ENCODE measurements at places on chromosomes 11 and 22.

- DNase-seq: no peak
Observed at GRCh38 chr11:70242885-70243284, 27.6 kb upstream of the PPFIA1 start.

DNA sequence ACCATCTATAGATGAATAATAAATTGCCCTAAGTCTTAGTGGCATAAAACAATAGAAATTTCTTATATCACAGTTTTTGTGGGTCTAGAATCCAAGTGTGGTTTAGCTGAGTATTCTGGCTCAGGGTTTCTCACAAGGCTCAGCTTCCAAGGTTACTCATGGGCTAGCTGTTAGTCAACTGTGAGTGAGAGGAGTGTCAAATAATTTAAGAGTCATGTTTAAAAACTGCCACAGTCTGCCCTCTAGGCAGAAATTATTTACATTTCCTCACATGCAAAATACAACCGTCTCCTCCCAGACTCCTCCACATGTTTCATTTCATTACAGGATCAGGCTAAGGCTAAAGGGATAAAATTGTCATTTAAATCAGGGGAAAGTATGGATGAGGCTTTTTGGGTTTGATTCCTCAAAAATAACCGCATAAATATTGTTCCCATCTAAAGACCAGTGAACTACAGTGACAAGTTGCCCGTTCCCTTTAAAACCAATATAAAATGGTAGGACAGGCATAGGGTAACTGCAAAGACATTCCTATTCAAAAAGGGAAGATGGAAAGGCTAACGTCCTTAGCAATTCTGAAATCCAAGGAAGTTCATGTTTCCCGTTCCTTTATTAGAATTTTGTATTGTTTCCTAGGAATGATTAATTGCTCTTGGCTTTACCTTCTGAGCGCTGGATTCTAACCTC lies 324.3 kb downstream of the DYNC2H1 start:
- DNase-seq: no peak

- DNase-seq: no peak
Observed at GRCh38 chr22:28815111-28815510, 14.7 kb upstream of the XBP1 start.

DNA sequence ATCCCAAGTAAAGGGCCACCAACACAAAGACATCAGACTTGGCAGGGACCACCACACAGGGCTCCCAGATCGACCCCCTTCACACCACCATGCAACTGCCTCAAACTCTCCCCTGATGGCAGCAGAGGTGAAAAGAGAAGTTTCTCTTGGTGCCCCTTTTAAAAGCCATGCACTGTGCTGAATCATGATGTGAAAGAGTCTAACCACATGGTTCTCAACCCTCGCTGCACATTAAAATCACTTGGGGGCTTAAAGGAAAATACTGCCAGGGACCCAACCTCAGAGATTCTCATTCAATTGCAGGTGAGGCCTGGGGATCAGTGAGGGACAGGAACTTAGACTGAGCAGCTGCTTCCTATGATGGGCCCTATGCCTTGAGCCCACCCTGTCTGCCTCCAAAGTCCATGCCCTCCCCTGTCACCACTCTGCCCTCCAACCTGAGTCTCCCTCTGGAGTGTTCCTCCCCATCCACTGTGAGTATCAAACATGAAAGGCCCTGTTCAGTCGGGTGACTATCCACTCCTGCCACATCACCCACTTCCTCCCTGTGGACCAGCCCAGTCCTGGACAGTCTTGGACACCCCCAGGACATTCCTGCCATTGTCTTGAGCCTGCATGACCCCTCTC lies 40.8 kb downstream of the PLEKHA7 start:
- no peak for DNase-seq

DNA sequence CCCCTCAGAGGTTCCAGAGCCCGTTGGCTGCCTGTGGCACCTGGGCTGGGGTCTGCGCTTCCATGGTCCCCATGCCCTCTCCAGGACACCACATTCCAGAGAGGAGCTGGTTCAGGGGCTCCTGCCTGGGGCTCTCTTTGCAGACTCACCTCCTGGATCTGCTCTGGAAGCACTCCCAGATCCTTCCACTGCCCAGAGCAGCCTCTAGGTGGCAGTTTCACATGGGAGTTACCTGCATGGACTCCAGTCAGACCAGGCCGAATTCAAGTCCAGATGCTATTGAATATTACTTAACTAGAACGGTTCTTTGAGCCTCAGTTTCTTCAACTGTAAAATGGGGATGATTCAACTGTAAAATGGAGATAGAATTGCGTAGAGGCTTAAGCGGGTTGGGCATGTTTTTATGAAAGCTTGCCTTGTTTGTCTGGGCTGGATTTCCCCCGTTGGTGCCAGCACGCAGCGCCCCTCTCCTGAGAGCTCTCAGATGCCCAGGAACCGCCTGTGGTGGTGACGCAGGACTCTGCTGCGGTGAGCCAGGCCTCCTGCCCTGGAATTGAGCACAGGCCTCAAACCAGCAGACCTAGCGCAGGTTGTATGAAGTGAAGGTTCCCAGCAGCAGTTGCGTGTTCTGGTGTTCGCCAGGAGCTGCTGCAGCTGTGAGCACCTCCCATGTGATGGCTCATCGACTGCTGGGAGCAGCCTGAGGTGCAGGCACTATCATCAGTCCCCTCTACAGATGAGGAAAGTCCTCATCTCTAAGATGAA lies 44.2 kb downstream of the LMO1 start:
- DNase-seq: no peak

DNA sequence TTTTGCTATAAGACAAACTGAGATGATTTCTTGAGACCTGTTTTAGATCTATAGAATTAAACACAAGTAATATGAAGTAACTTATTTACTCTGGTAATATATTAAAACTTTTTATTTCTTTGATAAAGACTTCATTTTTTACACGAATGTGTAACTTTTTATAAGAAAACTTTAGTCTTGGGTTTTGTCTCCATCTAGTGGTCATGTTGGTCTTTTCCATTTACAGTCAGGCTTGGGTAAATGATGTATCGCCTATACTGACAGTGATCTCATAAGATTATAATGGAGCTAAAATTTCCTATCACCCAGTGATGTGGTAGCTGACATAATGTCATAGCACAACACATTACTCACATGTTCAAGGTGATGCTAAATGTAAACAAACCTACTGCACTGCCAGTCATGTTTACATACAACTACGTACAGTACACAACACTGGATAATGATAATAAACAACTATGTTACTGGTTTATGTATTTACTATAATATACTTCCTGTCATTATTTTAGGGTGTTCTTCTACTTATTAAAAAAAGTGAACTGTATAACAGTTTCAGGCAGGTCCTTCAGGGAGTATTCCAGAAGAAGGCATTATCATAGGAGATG lies 7.5 kb upstream of the C11orf97 start:
- DNase-seq: peak; percentile 7

GRCh38 chr11:64379817-64380709 lies 21.1 kb downstream of the RPS6KA4 start:
- DNase-seq: no peak

DNA sequence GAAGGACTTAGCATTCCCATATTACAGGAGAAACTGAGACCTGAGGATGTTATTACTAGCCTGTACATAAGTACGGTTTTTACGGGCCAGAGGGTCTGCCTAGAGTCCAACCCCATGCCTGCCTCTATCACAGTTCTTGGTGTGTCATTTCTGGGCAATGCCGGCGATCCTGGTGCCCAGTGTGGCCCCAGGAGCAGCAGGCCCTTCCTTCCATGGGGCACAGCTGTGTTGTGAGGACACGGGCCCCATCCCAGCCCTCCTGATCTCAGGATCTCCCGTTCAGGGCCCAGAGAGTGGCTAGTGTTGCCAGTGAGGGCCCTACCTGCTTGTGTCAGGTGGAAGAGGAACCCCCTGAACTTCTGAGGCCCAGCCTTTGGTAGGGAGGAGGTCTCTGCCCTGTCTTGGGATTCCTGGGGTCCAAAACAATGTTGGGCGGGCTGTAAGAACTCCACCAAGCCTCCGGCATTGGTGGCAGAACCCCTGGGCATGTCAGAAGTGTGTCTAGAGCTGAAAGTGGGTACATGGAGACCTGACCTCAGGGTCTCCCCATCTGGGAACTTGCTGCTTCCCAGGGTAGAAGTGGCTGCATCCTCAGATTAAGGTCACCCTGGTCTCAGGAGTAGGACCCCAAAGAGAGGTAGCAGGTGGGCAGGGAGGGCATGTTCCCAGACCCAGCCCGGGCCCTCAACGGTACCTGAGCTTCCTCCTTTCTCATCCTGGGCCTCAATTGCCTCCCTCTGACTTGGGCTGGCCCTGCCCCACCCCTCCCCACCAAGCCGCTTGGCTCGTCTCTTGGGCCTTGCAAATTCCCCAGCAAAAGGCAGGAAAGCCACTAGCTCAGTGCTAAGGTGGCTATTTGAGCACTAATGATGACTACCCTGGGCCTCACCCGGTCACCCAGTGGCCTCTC lies 74.6 kb upstream of the KCNQ1OT1 start:
- no peak for DNase-seq

DNA sequence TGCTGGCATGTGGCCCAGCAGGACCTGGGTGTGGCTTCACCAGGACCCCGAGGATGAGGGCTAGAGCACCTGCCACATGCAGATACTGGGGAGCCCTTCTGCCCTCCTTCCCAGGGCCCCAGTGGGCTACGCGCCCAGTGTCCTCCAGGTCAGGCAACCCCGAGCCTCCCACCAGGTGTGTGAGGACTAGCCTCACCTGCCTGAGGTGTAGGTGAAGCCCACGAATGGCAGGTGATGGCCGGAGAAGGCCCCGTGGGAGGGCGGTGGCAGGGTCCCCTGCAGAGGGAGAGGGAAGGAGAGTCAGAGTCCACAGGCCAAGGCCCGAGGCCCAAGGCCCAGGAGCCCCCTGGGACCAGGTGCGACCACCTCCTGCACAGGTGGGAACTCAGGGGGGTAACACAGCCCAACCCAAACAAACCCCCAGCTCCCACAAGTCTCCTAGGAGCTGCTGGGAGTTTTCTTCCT lies 6.5 kb downstream of the CDC42BPG start:
- DNase-seq: no peak

DNA sequence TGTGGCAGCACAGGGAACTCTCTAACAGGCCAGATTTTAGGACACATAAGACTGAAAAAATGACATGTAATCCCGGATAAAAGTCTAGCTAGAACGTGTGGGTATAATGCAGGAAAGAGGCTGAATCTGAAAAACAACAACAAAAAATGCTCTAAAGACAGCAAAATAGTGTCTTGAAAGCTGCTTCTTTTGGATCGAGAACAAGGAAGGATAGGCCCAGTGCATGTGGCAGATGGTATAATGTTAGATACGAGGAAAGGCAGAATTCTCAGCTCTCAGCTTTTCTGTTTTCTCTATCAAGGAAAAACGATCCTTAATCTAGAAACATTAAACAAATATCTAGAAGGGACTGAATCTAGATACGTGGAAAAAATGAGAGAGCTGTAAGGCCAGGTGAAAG lies 33.8 kb upstream of the PARVA start:
- no peak for DNase-seq

DNA sequence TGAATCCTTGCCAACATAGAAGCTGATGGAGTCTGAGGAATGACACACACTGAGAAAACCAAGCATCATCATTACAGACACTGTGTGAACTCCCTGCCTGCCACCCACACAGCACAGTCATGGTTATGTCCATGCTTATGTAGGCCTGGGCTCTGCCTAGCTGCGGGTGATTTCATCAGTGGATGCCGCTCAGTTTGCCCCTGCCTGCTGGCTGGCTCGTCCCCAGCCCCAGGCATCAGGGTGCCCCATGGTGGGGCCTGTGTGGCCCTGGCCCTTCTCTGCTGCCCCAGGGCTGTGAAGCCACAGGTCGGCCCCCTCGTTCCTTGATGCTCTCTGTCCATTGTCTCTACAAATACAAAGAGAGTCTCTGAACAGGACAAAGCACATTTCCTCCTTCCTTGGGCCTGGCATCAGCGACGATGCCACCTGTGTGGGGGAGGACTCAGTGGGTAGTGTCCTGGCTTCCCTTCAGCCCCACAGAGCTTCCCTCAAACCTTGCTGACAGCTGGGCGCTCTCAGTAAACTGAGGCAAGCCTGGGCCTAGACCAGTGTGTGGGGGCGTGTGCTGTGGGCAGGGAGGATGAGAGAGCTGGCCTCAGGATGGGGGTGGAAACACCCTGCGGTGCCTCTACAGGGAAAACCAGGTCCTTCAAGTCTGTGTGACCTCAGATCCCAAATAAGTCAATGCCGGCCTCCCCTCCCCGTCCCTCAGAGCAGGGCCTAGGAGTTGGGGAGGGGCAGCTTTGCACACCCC lies 20.0 kb upstream of the TUB start:
- DNase-seq: no peak

DNA sequence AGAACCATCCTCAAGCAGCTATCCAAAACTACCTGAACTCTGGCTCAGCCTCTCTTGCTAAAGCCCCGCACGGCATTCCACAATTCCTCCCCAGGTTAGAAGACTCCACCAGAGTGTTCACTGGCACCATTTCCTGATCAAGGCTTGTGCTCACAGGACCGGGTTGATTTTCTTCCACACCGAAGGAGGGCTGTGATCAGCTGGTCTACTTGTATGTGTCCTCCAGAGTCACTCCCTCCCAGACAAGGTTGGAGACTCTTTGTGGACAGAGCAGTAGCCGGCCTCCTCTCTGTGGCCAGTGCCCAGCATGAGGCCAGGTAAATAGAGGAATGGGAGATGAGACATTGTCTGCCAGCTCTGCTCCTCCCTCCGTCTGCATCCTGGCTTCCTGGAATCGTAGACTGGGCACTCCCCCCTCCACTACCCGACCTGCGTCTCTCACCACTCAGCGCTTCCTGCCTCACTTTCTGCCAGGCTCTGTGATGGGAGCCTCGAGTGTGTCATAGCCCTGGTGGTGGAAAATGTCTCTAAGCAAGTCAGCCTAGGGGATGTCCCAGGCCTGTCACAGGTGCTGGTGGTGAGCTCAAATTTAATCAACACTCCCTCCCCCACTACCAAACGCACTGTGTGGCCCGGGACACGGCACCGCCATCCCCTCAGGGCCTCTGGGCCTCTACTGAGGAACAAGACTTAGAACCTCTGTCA lies 12.5 kb upstream of the TMPRSS6 start:
- peak; percentile 94 for DNase-seq

DNA sequence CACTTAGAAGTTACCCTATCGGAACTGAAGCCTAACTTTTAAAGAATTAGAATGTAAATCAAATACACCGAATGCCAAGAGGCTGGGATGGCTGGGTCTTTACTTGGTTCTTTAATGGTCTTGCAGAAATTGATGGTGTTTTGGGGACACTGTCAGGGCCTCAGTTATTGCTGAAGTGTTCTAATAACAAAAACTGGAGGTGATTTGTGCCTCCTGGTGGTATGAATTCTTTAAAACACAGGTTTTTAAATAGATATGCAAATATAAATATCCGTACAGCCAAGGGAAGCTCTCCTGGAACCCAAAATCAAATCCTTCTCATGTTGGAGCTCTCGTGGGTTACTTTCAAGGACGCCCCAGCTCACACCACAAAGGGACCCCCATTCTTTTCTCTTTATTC lies 19.3 kb upstream of the TMPRSS5 start:
- DNase-seq: no peak

DNA sequence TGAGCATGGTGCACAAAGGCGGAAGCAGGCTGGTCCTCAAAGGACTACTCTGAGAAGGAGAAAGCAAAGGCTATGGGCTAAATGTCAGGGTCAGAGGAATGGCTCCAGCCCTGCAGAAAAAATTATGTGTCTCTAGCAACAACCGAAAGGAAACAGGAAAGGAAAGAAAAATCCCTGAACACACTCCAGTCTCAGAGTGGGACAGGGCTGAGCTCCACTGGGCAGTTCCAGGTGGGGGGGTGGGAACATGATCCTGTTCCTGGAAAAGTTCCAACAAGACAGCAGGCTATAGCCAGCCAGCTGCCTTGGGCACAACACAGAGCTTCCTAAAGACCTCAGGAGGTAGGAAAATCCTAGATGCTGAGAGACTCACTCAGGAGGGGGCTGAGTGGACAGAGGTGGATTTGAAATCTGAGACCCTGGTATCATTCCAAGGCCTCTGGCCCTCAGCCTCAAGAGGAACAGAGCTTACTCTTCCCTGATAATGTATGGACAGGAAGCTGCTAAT lies 1088.2 kb downstream of the TBC1D22A start:
- no peak for DNase-seq

- DNase-seq: peak; percentile 83
Observed at GRCh38 chr22:37244114-37244921, at the start of gene RAC2. TSS of gene RAC2 (minus strand) at chr22:37244269. CDS start at chr22:37244148, 121 bp downstream.
